Kidney epithelial cell (primary cell): ENCODE measurements at places on chromosomes 13 and 19.

- DNase-seq = no peak
Observed at GRCh38 chr13:20441879-20442278, 83.8 kb downstream of the CRYL1 start.

DNA sequence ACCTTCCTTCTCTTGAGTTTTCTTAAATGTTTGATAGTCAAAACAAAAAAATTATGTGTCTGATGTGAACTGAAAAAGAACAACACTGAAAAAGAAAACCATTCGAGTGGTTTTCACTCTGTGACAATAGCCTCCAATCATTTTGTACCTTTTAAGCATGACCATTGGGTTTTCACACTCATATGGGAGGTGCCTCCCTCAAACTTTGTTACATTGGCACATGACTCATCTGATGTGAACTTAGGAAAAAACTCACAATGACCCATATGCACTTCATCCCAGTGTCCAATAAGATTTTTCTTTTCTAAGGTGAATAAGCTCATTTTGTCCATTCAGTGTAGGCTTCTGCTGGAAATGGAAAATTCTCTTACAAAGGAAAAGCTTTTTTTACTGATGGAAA, 66.6 kb upstream of the XPO4 start:
- DNase-seq = no peak

DNA sequence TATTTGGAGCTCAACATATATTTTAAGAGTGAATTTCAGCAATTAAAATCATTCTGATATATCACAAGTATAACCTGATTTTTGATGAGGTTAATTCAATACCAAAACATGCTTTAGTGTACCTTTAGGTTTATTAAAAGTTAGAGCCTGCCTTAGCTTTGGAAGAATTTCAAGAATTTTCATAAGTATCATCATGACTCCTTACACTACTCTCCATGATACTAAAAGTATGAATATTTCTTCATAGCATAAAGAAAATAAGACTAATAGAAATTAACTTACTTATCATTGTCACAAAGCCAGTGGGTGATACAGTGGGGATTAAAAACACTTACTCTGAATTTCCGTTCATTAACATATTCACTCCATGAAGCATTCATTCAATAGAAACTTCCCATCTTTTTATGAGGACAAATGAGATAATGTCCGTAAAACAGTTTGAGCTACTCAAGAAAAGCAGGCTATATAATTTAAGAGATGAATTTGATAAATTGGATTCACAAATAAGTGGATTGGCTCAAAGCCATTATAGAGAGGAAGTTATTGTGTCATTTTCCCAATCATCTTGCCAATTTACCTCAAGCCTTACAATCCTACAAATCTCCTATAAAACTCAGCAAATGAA, 214.0 kb downstream of the PCDH9 start:
- no peak for DNase-seq

DNA sequence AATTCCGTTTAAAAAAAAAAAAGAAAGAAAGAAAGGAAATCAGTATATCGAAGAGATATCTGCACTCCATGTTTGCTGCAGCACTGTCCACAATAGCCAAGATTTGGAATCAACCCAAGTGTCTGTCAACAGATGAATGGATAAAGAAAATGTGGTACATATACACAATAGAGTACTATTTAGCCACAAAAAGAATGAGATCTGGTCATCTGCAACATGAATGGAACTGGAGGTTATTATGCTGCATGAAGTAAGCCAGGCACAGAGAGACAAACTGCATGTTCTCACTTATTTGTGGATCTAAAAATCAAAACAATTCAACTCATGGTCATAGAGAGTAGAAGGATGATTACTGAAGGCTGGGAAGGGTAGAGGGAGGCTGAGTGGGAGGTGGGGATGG, 16.3 kb downstream of the ZNF565 start:
- no peak for DNase-seq

- no peak for DNase-seq
Observed at GRCh38 chr13:48505597-48506091, 27.2 kb downstream of the RCBTB2 start.

DNA sequence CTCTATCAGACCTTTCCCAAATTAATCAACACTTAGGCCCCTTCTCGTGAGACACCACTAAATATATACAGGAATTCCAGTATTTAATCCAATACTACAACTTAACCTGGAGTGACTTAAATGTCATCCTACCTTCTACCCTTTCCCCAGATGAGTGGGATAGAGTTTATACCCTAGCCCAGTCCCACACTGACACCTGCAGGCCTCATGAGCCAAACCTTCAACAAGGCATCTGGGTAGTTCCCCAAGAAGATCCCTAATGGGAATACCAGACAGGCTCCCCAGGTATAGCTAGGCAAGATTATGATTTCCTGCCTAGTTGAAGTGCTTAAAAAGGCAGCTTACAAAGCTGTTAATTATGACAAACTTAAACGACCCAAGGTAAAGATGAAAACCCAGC, 15.9 kb downstream of the ZNF83 start:
- DNase-seq = no peak

DNA sequence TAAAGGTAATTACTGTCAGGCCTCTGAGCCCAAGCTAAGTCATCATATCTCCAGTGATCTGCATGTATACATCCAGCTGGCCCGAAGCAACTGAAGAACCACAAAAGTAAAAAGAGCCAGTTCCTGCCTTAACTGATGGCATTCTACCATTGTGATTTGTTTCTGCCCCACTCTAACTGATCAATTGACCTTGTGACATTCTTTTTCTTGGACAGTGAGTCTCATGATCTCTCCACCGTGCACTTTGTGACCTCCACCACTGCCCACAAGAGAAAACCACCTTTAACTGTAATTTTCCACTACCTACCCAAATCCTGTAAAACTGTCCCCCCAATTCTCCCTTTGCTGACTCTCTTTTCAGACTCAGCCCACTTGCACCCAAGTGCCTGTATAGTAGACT, 17.2 kb upstream of the CXCL17 start:
- DNase-seq = no peak

GRCh38 chr19:4709440-4710280, 14.0 kb downstream of the DPP9 start:
- no peak for DNase-seq

- DNase-seq = no peak
Observed at GRCh38 chr13:86559901-86560300, 760.7 kb upstream of the SLITRK6 start.

GRCh38 chr19:5867201-5868136, 2.9 kb downstream of the FUT5 start:
- DNase-seq = no peak

GRCh38 chr19:40356681-40357595, 8.4 kb downstream of the PLD3 start:
- DNase-seq = no peak

GRCh38 chr19:36120092-36120983, 5.1 kb downstream of the TBCB start:
- DNase-seq = no peak

DNA sequence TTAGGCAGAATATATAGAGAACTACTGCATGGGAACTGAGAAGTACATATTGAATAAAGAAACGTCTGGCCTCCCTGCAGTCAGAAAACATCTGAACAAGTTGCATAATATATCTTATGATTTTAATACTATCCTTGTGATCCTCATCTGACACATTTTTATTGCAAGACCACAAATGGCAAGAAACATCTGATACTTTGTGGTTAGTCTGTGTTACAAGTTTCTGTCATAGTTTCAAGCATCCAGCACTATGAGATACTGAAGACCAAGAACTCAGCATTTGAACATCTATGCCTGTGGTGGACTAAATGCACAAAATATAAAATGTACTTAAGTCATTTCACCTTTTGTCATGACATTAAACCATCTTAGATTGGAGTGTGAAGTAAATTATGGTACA, 1175.8 kb upstream of the MIR17HG start:
- DNase-seq = no peak

GRCh38 chr13:111486801-111487200, 166.4 kb downstream of the TEX29 start:
- DNase-seq = no peak

DNA sequence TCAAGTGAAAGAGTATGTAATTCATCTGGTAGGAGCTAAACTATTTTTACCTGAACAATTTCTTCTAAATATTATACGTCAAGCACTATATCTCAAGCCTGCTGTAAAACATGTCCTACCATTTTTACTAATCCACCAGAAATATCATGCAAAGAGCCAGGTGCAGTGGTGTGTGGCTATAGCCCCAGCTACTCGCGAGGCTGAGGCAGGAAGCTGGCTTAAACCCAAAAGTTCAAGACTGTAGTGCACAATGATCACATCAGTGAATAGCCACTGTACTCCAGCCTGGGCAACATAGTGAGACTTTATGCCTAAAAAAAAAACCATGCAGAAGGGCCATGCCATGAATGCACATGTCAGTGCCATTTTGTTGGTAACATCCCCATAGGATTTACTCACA, 20.7 kb upstream of the CLN5 start:
- DNase-seq = no peak

- no peak for DNase-seq
Observed at GRCh38 chr13:107407074-107407473, 808.3 kb downstream of the LIG4 start.

DNA sequence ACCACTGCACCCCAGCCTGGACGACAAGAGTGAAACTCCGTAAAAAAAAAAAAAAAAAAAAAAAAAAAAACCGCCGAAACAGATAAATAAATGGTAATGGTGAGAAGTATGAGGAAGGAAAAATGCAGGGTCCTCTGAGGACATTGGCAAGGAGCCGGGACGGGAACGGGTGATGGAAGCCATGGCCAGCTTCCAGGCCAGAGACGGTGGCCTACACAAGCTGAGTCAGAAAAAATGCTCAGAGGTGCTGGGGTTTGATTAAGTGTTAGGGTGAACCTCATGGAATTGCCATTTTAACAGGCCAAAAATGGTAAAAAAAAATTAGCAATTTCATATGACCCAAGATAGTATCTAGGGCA, 866 bp upstream of the ZSWIM4 start:
- no peak for DNase-seq

- no peak for DNase-seq
Observed at GRCh38 chr13:88707646-88708045, 1036.5 kb downstream of the SLITRK5 start.
